ENCODE measurements at places on chromosomes 1 and 21.

DNA sequence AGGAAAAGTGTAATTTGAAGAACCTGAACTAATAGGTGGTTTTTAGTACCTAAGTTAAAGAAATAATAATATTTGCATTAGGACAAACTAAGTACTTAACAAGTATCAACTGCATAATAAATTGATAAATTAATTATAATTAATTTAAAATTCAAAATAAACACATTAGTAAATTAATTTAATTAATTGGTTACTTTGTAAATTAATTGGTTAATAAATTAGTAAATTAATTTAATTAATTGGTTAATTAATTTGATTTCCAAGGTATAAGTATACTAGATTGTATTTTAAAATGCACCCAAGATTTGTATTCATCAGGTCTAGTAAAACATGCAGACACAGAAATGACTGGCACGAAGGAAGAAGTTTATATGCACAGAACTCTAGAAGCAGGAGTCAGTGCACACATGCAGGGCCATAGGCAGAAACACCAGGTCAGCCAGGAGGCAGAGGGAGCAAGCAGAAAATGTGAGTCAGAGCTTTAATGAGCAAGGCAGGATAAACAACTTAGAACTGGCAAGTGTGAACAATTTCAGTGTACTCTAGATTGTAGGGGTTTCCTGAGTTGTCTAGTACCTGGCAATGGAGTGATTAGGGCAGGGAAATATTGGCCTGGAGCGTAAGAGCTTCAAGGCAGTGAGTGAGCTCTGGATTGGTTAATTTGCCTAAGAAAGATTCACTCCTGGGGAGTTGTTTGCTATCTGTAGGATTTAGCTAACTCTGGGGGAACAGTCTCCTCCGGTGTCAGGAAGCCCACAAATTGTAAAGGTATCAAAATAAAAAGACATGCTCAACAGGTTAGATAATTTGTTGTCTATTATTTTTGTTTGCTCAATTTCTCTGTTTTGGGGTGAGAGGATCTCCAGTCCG is 665.7 kb downstream of the MRPL39 start:
- DNase-seq, result peak; percentile 18

DNA sequence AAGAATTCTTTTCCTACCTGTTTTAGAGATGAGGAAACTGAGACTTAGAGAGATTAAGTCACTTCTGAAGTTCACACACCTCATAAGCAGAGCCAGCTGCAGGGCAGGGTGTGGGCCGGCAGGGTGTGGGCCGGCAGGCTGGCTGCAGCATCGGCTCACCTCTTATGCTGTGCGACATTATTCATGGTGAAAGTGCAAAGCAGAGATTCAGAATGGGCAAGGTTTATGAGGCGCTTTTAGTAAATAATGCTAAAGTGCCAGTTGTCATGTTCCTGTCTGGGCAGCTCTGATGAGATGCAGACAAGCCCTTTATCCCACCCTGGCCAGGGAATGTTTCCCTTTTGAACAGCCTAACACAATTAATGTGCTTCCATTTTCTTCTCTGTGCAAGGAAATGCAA is 14.6 kb downstream of the MAB21L3 start:
- DNase-seq, result no peak

- no peak for DNase-seq
Observed at GRCh38 chr1:67159233-67159632, 7.0 kb upstream of the IL23R start.

DNA sequence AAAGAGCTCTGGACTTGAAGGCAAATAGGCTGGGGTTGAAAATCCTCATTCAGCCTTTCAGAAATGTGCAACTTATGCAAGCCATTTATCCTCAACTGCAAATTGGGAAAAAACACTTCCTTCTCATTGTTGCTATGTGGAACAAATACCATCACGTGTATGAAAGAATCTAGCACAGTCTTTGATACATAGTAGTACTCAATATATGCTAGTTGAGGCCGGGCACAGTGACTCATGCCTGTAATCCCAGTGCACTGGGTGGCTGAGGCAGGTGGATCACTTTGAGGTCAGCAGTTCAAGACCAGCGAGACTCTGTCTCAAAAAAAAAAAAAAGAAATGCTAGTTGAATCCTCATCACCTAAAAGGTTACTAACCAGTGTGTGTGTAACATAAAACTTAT is 8.2 kb downstream of the PI4KB start:
- no peak for DNase-seq

DNA sequence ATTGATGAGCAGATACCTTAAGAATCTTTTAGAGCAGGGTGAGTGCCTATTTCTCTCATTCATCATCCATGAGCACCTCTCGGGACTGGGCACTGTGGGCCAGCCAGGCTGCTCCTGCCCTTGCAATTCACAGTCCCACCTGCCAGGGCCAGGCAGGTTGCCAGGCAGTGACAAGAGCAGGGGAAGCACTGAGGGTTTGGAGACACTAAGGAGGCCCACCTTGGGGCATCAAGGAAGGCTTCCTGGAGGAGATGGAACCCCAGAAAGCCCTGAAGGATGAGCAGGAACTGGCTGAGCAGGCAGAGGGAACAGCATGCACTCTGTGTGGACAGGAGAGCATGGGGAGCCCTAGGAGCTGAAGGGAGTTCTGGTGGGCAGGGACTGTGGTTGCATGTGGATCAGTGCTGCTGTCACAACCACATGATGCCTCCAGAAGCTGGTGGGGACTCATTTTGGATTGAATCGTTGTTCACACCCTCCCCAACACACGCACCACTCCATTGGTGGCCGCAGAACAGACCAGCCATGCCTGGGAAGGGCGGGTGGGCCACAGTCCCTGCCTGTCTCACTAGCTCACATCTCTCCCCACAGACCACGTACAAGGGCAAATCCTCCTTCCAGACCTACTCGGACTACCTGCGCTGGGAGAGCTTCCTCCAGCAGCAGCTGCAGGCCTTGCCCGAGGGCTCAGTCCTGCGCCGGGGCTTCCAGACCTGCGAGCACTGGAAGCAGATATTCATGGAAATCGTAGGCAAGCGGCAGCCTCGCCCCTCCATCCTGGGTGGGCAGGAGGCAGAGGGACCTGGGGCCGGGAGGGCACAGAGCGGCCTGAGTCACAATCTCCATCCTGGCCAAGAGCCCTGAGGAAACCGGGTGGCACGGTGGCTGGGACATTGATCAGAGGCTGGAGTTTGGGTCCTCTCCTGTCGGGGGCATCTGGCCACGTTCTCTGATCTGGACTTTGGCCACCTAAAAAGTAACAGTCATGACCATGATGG is 55.1 kb downstream of the DISP3 start:
- DNase-seq, result no peak

- no peak for DNase-seq
Observed at GRCh38 chr1:22247527-22248245, 104.8 kb upstream of the WNT4 start.

- DNase-seq, result no peak
Observed at GRCh38 chr1:62573675-62574074, 23.6 kb upstream of the ANGPTL3 start.

DNA sequence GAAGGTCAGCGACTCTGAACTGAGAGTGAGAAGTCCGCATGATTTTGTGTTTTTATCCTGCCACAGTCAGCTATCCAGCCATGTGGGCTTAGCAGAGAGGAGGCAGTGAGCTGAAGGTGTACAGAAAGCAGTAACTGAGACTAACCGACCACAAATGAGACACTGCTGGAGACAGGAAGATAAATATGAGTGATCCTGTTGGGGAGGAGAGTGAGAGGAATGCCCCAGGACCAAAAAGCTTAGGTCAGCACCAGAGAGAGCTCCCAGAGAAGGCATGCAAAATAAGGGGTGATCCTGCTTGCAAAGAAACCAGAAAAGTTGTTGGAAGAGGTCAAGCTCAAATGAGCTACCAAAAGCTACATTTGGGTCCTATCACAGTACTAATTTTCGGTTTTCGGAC is 63.7 kb downstream of the HLCS start:
- peak; percentile 10 for DNase-seq

DNA sequence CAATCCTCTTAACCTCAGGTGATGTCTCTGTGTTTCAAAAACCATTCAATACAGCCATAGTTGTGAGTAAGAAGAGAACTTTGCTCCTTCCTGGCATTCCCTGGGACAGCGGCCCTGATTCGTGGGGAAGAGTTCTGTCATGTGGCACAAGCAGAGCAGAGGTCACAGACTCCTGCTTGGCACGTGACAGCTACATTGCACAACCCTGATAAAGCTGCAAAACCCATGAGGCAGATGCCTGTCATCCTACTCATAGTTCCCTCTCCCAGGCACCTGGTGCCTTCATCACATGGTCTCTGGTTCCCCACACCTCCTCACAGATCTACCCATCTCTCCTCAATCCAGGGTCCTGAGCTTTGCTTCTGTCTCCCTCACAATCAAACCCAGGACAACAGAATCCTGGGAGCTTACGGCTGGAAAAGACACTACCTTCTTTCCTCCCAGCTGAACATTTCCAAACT is 70.8 kb downstream of the PLPP3 start:
- peak; percentile 25 for DNase-seq

GRCh38 chr1:41533016-41533730 is 48.7 kb upstream of the EDN2 start:
- DNase-seq, result no peak

- DNase-seq, result no peak
Observed at GRCh38 chr1:92929461-92929860, 31.8 kb downstream of the DIPK1A start.

DNA sequence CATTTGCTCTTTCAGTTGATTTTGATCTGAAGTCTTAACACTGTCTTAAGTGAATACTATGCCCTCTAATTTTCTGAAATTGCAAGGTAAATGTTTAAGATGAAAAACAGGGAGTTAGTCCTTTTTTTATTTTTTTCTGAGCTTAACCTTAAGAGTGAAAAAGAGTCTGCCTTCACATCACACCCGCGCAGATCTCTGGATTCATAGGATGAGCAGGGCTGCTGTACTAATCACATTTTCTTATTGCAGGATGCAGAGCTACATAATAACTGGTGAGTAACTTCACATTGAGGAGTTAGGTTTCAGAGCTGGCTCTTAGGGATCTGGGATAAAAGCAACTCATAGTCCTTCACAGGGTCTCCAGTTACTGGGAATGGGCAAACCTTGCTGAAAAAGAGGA is 188.7 kb upstream of the ATP1B1 start:
- no peak for DNase-seq

DNA sequence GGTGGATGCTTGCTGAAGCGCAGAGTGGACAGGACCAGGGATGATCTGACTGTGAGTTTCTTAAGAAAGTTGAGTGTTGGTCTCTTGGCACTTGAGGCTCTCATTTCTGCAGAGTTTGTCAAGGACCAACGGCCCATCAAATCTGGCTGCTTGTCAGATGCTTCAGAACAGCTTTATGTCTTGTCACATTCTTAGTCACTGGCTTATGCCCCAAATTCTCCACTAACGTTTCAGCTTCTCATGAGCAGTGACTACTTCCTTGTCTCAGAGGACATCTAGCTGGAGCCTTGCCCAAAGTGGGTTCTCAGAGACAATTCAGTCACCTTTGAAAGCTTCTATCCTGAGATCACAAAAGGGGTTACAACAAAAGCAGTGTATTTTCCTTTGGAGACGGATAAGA is 92.3 kb downstream of the ST6GALNAC5 start:
- DNase-seq, result no peak

DNA sequence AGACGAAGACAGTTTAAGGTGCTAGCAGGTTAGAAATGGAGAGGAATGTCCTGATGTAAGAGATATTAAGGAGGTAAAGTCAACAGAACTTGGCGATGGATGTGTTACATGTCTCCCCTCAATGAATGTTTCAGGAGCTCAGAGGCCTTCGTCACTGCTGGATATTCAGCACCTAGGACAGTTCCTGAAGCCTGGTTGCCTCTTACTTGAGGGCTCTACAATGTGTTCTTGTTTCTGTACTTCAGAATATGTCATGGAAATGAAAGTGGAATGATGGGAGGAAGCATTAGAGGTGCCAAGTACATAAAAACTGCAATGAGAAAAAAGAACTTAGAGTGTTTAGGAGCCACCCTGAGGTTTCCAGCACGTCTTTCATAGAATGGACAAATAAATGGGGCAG is 17.7 kb downstream of the TNR start:
- peak; percentile 47 for DNase-seq

- DNase-seq, result peak; percentile 52
Observed at GRCh38 chr1:93979718-93980319, 70.6 kb upstream of the GCLM start.

DNA sequence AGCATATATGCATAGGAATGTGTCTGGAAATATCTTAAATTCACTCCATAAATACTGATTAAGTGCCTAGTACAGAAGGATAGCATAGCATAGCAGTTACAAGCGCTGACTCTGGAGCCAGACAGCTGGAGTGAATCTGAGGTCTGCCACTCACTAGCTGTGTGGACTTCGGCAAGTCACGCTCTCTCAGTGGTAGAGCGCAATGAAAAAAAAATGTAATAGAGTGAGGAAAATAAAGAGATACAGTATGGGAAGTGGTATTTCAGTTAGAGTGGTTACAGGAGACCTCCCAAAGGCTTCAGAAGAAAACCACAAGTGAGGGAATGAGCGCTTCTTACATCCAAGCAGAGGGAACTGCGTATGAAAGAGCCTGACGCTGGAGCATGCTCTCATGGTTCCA is 338.9 kb upstream of the PRMT6 start:
- no peak for DNase-seq

- peak; percentile 41 for DNase-seq
Observed at GRCh38 chr1:180482425-180483275, 19.7 kb downstream of the ACBD6 start.

- DNase-seq, result no peak
Observed at GRCh38 chr1:210445931-210446330, 117.2 kb downstream of the HHAT start.

DNA sequence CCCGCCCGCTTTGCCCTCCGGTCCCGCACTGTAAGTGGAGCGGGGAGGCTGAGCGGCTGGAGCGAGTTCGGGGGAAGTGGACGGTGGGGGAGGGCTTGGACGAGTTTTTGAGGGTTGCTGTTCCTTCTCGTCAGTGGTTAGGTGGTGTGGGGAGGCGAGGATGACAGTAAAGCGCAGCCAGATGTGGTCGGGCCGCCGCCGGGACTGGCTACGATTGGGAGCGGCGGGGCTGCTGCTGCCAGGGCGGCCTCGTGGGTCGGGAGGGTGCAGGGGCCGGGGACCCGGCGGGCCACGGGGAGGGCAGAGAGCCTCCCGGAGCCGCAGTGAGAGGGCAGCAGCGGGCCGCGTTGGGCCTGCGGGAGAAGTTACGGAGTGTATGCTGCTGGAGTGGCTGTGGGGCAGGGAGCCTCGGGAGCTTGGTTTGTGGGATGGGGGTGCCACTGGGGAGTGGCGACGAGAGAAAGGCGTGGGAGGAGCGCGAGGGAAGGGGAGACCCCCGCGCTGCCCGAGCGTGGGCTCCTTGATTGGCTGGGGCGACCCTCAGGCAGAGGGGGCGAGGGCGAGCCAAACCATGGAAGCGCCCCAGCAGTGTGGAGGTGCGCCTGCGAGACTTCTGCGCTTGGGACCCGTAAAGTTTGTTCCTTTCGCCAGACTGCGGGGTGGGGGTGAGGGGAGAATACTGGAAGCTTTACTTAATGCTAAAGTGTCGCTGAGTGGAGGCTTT is 2.1 kb downstream of the ADGRL2 start:
- no peak for DNase-seq

DNA sequence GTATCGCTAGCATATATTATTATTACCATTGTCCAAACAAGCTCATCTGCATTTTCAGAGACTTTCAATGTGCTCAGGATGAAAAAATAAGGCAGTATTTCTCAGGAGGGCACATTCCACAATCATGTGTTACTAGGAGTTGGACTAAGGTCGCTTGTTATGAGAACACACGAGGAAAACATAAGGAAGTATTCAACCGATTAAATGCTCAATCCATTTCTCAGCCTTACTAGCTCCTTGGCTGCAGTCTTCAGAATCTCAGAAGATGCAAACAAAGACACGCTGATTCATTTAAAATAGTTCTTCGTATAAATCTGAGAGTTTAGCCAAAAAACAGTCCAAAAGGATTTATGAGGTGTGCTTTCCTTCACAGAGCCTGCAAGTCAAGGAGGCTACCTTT is 82.0 kb upstream of the JAK1 start:
- DNase-seq, result no peak
